ENCODE measurements at places on chromosomes 2 and 18.

GRCh38 chr2:207599636-207600035 lies 25.6 kb downstream of the METTL21A start:
- no peak for DNase-seq

DNA sequence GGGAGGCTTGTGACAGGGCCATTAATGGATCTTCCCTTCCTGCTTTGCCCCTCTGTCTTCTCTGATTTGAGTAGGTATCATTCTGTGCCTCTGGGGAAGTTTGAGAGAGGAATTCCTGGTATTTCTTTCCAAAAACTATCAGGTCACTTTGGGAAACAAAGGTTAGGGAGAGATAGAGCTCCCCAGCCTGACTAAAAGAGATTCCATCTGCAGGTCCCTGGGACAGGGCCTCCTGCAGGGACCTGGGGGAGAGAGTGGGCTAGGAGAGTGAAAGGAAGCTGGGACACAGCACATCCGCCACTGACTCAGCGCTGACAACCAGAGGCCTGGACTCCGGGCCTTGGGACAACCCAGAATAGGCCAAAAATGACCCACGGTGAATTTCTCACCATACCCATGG lies 6.4 kb downstream of the GALNT14 start:
- no peak for DNase-seq

DNA sequence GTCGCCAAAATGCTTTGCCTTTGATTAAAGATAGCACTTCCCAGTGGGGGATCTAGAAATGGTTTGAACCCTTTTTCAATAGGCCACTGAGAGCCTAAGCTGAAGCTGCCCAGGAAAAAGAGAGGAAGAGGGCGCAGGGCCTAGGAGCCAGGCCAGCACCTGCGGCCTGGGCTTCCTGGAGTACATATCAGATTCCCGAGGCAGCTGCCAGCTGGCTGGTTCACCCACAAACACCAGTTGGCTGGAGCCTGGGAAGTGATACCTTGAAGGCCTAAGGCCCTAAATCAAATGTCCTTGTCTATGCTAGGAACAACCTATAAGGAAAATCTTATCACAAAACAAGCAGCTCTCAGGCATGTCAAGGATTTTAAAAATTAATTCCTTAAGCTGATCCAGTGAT lies 37.1 kb downstream of the ANKRD44 start:
- no peak for DNase-seq

GRCh38 chr2:99619151-99619550 lies 129.3 kb upstream of the REV1 start:
- no peak for DNase-seq

GRCh38 chr2:129798301-129798581 lies 181.2 kb upstream of the RAB6C start:
- DNase-seq: no peak

- DNase-seq: no peak
Observed at GRCh38 chr2:188475945-188476344, 184.3 kb downstream of the GULP1 start.

DNA sequence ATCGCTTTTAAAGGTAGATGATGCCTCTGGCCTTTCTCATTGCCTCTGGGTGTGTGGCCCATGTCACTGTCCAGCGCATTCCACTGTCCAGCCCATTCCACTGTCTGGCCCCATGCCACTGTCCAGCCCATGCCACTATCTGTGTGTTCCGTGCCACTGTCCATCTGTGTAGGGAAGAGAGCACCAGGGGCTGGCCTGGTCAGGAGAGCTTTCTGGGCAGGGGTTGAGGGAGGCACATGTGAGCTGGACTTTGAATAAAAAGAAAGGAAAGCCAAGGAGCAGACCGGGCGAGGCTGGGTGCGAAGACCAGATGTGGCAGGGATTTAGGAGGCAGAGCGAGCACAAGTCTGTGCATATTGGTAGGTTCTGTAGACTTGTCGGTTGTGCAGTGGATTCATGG lies 236.2 kb downstream of the NEDD4L start:
- DNase-seq: no peak

GRCh38 chr2:218024871-218025270 lies 22.1 kb upstream of the TNS1 start:
- no peak for DNase-seq

GRCh38 chr2:138516030-138516704 lies 14.6 kb downstream of the SPOPL start:
- no peak for DNase-seq

DNA sequence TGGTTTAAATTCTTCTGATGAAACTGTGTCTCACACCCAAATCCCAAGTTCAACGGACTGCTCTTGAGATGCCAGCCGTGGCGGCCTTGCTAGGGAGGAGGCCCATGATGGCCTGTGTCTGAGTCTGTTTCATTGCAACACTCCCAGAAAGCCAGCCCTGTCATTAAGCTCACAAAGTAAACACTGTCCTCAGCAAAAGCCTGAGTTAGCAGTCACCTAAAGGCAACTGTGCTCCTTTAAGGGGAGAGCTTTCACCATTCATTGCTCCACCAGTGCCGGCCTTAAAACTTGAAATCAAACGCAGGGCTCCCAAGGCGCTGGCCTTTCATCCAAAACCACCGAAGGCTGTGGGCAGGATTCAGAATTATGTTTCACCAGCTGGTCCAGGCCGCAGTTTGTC lies 42.5 kb upstream of the PPP1CB start:
- no peak for DNase-seq

- DNase-seq: no peak
Observed at GRCh38 chr2:172248785-172249187, 146.1 kb upstream of the DLX2 start.

DNA sequence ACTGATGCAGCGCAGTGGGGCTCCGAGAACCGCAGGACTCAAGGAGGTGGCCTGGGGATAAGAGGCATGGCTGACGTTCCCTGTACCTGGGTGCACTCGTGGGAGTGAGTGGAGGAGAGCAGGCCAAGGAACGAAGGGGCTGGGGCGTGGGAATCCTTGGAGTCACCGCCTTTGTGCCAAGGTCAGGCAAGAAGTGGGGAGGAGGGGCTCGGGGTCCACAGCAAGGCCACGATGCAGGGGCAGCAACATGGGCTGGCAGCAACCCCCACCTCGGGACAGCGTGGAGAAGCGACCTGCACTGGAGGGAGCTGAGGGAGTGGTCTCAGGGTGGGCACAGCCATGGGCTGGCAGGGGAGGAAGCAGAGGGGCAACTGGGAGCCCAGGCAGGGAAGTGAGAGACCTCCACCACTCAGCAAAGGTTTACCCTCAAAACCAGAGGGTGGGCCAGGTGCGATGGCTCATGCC lies 18.6 kb downstream of the ARID5A start:
- DNase-seq: no peak

- DNase-seq: no peak
Observed at GRCh38 chr2:158464426-158465281, 7.9 kb downstream of the PKP4 start.

DNA sequence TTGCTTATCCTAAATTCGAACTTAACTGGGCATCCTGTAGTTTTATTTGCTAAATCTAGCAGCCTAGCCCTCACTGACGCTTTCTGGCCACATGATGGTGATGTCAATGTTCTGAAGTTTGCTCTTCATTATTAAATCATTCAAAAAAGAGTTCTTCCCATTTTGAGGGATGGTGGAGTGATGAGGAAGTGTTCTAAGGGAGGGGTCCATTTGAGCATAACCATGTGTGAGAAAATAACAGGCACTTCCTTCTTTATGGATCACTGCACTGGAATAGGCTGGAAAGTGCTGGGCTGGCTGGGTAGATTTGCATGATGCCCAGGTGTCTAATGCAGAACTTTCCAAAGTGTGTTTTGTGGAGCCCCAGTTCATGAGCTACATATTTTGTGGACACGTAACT lies 74.2 kb downstream of the TNFRSF11A start:
- no peak for DNase-seq

DNA sequence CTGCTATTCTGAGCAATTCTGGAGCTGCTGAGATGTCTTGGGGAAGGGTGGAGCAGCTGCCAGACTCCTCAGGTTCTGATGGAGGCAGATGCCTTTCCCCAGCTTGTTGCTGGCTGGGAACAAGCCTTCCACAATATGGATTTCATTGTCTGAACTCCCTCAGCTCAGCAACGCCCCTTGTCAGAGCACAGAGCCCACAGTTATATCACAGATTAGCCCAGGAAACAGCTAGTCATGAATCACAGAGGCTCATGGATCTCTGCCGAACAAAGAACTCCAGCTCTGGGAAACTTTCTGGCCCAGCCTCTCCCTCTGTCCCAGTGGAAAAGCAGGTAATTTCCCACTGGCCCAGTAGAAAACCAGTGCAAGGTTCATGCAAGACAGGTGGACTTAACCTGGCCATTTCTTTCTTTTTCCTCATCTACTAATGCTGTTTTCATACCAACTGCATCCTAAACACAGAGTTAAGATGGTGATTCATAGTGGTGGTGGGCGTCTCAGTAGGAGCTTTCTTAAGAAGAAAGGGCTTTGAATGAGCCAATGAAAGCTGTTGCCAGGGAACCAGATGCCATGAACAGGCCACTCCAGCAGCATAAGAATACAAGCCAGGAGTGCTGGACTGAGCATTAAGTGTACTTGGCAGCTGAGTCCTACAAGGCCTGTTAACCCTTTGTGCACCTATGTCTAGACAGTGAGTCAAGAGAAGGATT lies 8.7 kb upstream of the KIAA2012 start:
- DNase-seq: no peak

GRCh38 chr2:110113961-110114591 lies 1.5 kb downstream of the MALL start:
- no peak for DNase-seq

GRCh38 chr2:156695020-156695419 lies 258.8 kb downstream of the GPD2 start:
- DNase-seq: no peak

DNA sequence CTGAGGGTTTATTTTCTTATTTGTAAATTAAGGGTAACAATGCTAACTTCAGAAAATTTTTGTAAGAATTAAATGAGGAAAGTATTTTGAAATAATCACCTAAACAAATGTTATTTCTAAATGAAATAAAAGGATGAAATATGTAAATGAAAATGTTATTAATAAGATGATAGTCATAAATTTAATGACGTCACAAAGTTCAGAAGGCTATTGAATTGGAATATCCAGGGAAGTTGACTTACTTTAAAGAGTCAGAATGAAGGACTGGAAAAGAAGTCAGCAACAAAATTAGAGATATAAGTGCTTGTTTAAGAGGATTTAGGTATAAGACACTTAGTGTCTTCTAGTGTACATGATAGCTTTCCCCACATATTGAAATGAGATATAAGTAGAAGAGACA lies 732.6 kb upstream of the CDH7 start:
- no peak for DNase-seq

- DNase-seq: no peak
Observed at GRCh38 chr18:77099485-77100370, 32.9 kb downstream of the MBP start.

DNA sequence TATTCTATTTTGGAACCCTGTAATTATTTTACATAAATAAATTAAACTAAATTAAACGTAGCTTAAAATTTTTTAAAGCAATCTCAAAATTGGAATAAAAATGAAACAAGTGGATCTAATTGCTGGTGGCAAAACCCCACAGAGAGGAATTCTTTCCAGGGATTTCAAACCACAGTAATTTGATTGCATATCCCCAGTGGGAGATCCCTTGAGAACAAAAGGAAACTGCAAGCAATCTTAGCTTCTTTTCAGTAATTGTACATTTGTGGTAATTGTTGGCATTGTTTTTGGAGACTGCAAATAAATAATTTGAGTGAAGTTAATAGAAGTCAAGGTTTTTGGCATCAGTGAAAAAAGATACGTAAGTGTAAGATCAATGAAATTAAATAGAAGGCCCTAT lies 58.7 kb upstream of the MYCN start:
- no peak for DNase-seq

- DNase-seq: no peak
Observed at GRCh38 chr2:161243905-161244304, 64.3 kb upstream of the PSMD14 start.

- DNase-seq: no peak
Observed at GRCh38 chr2:159209341-159210306, 76.9 kb downstream of the WDSUB1 start.

DNA sequence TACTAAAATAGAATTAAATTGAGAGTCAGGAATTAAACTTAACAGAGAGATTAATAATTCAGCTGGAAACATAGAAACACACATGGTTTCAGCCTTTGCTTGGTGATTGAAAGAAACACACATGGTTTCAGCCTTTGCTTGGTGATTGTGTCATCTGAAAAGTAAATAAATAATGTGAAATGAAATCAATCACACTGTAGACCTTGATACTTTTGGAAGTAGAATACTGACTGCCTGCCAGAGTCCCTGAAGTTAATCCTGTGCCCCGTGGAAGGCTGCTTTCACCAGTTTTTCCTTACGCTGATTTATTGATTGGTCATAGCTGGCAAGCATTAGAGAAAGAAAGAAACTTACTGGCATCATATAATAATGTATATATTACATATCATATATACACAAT lies 1252.7 kb upstream of the FAM98A start:
- DNase-seq: no peak

DNA sequence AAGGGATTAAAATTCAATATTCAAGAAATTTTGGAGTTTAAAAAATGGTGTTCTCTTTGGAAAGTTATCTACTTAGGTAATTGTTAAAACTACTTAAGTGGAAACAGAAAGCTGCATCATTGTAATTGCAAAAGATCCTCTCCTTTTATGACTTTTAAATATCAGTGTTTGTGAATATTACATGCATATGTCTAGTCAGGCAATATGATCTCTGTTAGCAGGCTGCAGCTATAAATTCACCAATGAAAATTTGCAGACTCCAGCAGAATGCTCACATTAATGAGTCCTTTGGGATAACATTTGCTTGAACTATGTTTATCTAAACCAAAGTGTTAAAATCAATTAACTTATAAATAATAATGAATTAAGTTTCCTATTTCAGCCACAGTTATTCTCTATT lies 59.2 kb upstream of the CSRNP3 start:
- DNase-seq: no peak

GRCh38 chr18:79394534-79395307 lies 1.0 kb upstream of the NFATC1 start:
- DNase-seq: peak; percentile 79

GRCh38 chr2:96730212-96730611 lies 9.7 kb downstream of the LMAN2L start:
- no peak for DNase-seq

DNA sequence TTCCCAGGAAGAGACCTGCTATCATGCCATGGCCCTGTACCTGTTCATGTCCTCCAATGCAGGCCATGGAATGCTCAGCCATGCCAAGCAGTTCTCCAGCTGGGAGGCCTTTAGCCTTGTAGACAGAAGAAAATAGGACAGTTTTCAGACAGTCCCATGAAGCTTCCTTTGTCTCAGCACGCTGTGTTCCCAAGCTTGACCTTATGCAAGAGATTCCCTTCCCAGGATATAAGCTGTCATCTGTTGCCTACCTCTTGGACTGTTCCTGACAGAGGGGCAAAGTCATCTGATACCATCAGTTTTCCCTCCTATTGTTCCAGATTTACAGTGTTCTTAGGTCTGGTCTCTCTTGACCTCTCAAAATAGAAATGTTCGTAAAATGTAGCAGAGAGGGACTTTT lies 96.6 kb upstream of the EML6 start:
- no peak for DNase-seq

DNA sequence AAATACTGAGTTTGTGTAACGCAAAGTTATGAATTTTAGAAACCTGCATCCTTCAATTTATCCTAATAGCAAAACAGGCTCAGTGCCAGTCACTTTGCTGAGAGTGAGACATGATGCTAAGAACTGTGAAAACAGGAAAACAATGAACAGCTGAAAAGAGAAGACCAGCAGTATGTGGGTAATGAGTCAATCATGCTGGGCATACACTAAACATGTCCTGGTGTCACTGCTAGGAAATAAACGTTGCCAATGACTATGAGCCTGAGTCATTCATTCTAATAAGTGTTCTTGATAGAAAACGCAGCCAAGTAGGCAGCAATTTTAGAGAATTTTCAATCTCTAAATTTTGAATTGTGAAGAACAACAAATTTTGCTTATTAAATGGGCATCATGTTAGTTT lies 237.3 kb downstream of the GALR1 start:
- no peak for DNase-seq
